ENCODE measurements at places on chromosomes 7 and 10.

- no peak for DNase-seq
Observed at GRCh38 chr7:70263471-70264255, 665.4 kb downstream of the AUTS2 start.

DNA sequence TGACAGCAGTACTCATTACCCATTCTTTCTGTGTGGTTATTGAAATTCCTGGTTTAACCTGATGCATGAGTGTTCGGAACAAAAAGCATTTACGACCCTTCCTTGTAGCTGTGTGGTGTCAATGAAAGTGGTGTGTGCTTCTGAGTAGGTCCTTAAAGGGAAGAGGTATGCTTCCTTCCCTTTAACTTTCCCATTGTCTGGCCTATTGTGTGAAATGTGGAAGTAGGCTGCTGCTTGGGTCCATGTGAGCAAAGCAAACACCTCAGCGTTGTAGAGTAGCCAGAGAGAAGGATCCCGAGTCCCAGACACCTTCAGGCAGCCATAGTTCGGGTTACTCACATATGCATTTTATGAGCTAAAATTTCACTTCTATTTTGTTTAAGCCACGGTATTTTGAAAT, 74.7 kb downstream of the TSPAN12 start:
- no peak for DNase-seq

DNA sequence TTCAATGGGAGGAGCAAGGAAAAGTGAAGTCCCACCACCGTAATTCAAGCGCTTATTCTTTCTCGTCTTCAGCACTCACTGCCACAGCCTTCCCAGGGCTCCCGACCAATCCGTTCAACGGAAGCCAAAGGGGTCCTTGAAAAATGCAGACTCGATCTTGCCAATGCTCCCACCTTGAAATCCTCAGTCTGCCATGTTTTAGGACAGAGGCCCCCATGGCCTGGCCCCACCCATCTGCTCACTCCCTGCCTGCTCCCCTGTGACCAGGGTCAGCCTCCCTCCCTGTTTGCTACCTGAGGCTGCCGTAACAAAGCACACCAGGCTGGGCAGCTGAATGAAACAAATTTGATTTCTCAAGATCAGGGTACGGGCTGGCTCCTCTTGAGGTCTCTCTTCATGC, 3.0 kb upstream of the DNAAF5 start:
- DNase-seq = no peak

DNA sequence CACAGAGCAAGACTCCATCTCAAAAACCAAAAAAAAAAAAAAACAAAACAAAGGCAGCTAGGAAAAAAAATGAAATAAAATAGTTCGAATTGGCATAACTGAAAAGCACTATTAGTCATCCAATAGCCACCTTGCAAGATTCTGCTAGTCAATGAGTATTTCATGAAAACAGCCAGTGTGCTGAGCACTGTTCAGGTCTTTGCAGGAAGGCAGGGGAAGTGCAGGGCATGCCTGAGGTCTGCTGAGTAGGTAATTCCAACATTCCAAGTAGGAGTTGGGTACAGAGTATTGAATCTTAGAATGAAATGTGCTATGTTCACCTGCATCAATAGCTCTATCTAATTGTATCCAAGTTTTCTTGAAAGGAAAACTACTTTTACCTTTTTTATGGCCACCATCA, 22.9 kb downstream of the ABRAXAS2 start:
- DNase-seq = no peak

DNA sequence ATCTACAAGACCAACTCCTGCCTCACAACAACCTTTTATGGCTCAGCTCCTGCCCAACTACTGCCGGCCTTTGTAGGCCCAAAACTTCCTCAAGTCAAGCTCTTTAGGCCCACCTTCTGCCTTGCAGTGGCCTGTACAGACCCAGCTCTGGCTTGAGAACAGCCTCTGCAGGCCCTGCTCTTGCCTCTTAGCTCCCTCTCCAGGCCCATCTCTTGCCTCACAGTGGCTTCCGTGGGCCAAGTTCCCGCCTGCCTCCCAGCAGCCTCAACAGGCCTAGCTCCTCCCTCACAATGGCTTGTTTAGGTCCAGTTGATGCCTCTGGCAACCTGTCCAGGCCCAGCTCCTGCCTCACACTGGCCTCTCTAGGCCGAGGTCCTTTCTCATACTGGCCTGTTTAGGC, 32.4 kb upstream of the VKORC1L1 start:
- DNase-seq = no peak
